ENCODE measurements at places on chromosomes 7 and 10. TPM values are rescaled to one million over a fixed set of nuclear protein-coding genes. Genes with fewer than 3 reads are reported as not detected.

PNLIPRP1 gene
- total RNA-seq = not detected

DNA sequence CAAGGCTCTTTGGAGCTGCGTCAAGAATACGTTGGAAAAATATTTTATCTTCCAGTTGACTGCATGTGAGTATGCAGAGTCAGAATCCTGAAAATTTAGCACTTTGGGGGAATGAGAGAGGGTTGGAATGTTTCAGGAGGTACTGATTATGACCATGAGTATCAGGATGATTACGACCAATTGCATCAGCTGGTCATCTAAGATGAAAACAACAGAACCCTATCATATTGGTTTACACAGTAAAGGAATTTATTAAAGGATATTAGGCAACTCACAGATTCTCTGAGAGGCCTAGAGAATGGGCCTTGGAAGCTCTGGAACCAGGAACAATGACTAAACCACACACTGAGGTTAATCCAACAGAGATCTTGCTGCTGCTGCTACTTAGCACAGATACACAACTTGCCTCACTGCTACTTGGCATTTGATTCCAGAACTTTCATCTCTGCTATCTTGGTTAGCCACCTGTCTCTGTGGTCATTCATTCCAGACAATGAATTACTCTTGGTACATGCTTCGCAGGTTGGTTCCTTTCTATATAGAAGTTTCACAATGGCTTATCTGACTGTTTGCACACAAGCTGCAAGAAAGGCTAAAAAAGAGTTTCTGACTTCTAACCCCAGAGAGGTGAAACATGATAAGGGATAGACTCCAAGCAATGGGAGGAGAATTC lies 68.0 kb upstream of the CTTNBP2 start:
- DNase-seq = no peak

- no peak for DNase-seq
Measured at GRCh38 chr10:86259901-86260562, 106.6 kb downstream of the GRID1 start.

DNA sequence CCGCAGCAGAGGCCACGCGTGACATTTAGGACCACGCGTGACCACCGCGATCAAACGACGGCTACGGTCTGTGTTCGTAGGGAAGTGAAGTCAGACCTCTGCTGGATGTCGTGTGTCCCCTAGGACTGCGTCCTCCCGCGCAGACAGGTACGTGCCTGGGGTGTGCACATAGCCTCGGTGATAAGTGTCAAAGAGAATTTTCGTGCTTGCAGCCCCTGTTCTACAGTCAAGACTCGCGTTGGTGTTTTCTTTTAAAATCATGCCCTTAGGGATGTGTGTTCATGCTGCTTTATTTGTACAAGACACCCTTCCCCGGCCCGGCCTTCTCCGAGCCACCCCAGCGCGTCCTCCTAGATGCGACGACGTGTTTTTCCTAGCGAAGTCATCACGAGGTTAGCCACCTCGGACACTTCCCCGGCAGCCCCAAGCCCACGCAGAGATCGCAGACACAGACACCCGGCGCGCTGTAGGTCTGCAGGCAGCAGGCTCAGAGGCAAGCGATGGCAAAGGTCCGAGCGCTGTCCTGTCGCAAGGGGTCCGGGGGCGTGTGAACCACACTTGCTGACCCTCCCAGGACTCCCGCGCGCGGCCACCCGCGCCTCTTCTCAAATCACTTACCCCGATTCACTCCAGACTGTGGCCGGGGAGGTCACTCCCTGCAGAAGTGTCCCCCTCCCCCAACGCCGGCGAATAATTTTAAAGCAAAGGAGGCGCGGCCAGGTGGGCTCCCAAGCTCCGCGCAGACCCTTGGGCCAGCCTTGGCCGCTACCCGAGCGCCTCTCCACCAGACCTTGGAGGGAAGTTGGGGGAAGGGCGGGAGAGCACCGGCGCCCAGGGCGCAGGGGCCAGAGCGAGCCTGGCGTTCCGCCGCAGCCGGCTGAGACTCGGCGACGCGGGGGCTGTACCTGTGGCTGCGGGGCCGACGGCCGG lies 552 bp downstream of the MKX start:
- DNase-seq = no peak

GRCh38 chr7:139676390-139676789 lies 101.4 kb downstream of the HIPK2 start:
- DNase-seq = no peak

Data from T-helper 17 cell (primary cell).